Melanocyte of skin (primary cell): ENCODE measurements at places on chromosomes 12 and 14. TPM values are rescaled to one million over a fixed set of nuclear protein-coding genes. Genes with fewer than 3 reads are reported as not detected.

TSPAN11 gene
- total RNA-seq = 0.34 and 1.1 TPM in 2 replicates

PLA2G1B gene
- total RNA-seq = not detected in 2 replicates

OLR1 gene
- total RNA-seq = not detected in 2 replicates

MGST1 gene
- 69.1 and 98.1 TPM in 2 replicates for total RNA-seq

PRIMA1 gene
- total RNA-seq = not detected in 2 replicates

SYCP3 gene
- 0.15 and 0.67 TPM in 2 replicates for total RNA-seq

CARMIL3 gene
- 0.73 and 1.7 TPM in 2 replicates for total RNA-seq

ITGB7 gene
- 2.7 and 3.4 TPM in 2 replicates for total RNA-seq

FAM186B gene
- 0.36 and 1.7 TPM in 2 replicates for total RNA-seq

NPFF gene
- not detected in 2 replicates for total RNA-seq

PPP1R12A gene
- 82.3 and 112 TPM in 2 replicates for total RNA-seq

C14orf93 gene
- 6.9 and 8.7 TPM in 2 replicates for total RNA-seq

CSRP2 gene
- 8.0 and 22.7 TPM in 2 replicates for total RNA-seq

CAPZA3 gene
- not detected in 2 replicates for total RNA-seq

ANO2 gene
- total RNA-seq = not detected in 2 replicates

HCAR1 gene
- 0.33 and 0.62 TPM in 2 replicates for total RNA-seq

CMA1 gene
- total RNA-seq = not detected in 2 replicates

LTB4R gene
- total RNA-seq = 0.73 and 2.1 TPM in 2 replicates

PTPRQ gene
- under 0.01 TPM in 1 of 2 replicates, not detected in the other for total RNA-seq

CCDC177 gene
- total RNA-seq = not detected in 2 replicates

SAV1 gene
- 20.0 and 24.7 TPM in 2 replicates for total RNA-seq

TGM1 gene
- total RNA-seq = 0.34 and 2.2 TPM in 2 replicates

ATG2B gene
- total RNA-seq = 24.8 and 46.2 TPM in 2 replicates

APPL2 gene
- 20.0 and 37.4 TPM in 2 replicates for total RNA-seq

GPR65 gene
- 2.5 TPM in 1 of 2 replicates, not detected in the other for total RNA-seq

ESYT1 gene
- total RNA-seq = 178 and 205 TPM in 2 replicates

NFATC4 gene
- total RNA-seq = 16.0 and 16.8 TPM in 2 replicates

SPX gene
- total RNA-seq = 1.4 and 2.0 TPM in 2 replicates

SPTB gene
- total RNA-seq = under 0.01 TPM in 1 of 2 replicates, not detected in the other

GALNT9 gene
- not detected in 2 replicates for total RNA-seq

KRT75 gene
- total RNA-seq = not detected in 2 replicates

LIN7A gene
- total RNA-seq = under 0.01 TPM in 1 of 2 replicates, not detected in the other

ATP5MC2 gene
- 107 and 118 TPM in 2 replicates for total RNA-seq

DTX1 gene
- total RNA-seq = under 0.01 and 0.15 TPM in 2 replicates

SPIC gene
- not detected in 2 replicates for total RNA-seq

GPR84 gene
- total RNA-seq = not detected in 2 replicates

LBHD2 gene
- not detected in 2 replicates for total RNA-seq

PLEKHG7 gene
- not detected in 2 replicates for total RNA-seq

DIO2 gene
- 0.77 TPM in 1 of 2 replicates, not detected in the other for total RNA-seq

RIPK3 gene
- total RNA-seq = 2.2 and 3.7 TPM in 2 replicates

HCFC2 gene
- total RNA-seq = 9.7 and 11.4 TPM in 2 replicates

ADAM21 gene
- 0.33 and 1.4 TPM in 2 replicates for total RNA-seq

LRP1-AS gene
- not detected in 2 replicates for total RNA-seq

TAS2R43 gene
- total RNA-seq = 3.1 and 3.3 TPM in 2 replicates

TMEM119 gene
- 0.46 and 4.0 TPM in 2 replicates for total RNA-seq

KRT81 gene
- total RNA-seq = 0.36 TPM in 1 of 2 replicates, not detected in the other

CEBPE gene
- not detected in 2 replicates for total RNA-seq

HRK gene
- total RNA-seq = 3.0 and 8.9 TPM in 2 replicates
